ENCODE measurements at places on chromosomes 3 and 15.

DNA sequence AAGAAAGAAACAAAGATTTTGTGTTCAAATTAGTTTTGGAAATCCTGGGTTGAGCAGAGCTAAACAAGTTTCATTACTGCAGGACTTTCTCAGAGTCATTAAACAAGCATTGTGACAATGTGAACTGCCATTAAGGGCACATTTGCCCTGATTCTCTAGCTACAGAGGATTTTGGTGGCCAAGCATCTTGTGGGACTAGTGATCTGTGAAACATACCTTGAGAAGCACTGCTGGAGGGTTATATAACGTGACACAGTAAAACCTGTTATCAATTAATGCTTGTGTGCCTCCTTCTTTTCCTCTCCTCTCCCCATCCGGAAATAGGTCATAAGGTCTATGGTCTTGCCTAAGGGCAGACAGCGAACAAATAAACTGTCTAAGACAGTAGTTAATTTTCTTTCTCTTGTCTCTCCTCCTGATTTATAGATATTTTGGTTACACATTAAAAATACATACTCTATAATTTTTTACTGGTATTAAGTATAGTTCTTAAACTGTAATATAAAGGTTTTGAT, 167.3 kb upstream of the NANOGP8 start:
- DNase-seq: no peak

DNA sequence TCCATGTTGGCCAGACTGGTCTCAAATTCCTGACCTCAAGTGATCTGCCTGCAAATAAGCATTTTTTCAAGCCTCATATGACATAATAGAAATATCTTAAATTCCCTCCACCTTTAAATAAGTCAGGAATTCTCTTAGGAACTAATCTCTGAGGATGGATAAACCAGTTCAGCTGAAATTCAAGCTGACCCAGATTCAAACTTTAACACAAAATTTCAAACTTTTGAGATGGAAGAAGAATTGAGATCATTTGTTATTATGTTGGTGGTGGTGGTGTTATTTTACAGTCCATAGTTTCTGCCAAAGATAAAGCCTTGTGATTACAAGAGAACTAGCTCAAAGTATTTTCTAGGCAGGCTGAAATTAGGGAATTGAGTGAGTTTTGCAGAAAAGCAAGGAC, 85.5 kb downstream of the SSR3 start:
- no peak for DNase-seq

GRCh38 chr15:68389936-68390817, 41.8 kb downstream of the ITGA11 start:
- DNase-seq: no peak

DNA sequence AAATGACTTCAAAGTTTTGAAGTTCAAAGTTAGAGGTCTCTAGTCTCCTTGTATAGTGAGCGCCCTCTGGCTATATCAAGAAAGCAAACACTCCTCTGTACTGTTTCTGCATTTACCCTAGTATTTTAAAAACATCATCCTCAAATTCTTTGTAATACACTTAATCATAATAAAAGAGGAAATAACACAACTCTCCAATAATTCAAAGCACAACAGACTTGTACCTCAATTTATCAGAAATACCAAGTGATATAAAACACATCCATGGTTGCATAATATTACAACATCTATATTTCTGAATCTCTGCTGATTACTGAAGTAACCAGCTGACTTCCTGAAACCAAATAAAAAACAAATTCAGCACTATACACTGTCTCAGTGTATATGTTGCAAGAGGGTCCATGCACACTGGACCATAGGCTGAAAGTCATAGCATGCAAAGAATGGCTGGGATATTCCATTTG, 12.5 kb downstream of the PLOD2 start:
- DNase-seq: no peak

- DNase-seq: no peak
Observed at GRCh38 chr15:83327041-83327440, 42.6 kb upstream of the BNC1 start.

- DNase-seq: no peak
Observed at GRCh38 chr3:42224658-42225421, 41.1 kb downstream of the CCK start.

GRCh38 chr3:179016979-179017670, 54.5 kb downstream of the ZMAT3 start:
- no peak for DNase-seq

DNA sequence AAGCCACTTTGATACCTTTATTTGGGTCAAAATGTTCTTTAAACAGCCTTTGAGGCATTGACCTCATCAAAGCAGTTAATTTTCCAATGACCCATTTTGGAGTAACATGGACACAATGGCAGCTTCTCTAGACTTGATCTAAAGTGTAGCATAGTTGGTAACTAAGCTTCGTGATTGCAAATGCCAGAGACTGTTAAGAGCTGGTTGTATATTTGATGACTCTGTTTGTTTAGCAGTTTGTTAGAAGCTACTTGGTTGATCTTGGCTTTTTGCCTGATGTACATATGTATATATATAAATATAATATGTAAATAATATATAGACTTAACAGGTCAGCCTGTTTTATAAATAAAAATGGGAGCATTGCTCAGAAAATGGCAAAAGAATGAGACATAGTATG, 68.4 kb downstream of the MITF start:
- no peak for DNase-seq

DNA sequence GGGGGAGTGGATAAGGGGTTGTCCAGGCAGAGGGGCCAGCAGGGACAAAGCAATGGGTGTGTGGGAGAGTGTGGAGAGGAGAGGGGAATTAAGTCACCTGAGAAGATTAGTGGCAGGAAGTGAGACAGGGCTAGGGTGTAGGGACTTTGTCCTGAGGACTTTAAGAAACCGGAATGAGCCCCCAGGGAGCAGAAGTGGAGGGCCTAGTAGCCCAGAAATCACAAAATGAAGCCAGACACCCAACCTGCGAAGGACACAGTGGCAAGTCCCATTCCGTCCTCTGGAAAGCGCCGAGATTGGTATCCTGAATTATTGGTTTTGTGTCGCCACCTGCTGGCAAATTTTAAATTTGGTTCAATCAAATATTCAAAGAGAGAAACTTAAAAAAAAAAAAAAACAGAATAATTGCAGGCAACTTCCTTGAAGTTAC, 78.0 kb upstream of the SLC25A36 start:
- DNase-seq: peak; percentile 4

DNA sequence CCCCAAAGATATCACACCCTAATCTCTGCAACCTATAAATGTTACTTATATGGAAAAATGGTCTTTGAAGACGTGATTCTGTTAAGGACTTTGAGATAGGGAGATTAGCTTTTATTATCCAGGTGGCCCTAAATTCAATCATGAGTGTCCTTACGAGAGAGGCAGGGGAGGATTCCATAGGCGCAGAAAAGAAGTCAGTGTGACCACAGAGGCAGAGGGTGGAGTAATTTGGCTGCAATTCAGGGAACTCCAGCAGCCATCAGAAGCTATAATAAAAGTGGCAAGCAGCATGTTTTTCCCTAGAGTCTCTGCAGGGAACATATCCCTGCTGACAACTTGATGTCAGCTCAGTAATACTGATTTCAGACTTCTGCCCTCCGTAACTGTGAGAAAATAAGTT, 315.2 kb upstream of the ROBO2 start:
- DNase-seq: no peak

DNA sequence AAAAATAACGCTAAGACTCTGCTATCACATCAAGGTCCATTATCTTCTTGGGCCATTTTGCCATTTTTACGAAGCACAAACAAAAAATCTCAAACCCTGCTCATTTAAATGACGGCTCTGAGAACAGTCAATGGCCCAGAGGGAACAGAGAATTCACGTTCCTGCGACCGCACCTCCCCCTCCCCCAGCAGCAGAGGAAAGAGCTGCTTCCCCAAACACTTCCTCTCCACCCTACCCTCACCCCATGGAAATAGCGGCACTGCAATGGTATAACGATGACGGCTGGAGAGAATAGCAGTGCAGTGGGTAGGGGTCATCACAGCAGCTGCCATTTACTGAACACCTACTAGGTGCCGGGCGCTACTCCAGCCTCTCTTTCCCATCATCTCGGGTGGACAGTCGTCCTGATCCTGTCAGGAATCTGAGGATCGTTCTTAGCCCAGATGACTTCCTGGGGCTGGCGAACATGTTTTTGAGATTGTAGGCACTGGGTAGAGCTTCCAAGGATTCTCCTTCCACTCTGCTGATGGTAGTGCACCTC, 113.3 kb downstream of the IQSEC1 start:
- DNase-seq: no peak

DNA sequence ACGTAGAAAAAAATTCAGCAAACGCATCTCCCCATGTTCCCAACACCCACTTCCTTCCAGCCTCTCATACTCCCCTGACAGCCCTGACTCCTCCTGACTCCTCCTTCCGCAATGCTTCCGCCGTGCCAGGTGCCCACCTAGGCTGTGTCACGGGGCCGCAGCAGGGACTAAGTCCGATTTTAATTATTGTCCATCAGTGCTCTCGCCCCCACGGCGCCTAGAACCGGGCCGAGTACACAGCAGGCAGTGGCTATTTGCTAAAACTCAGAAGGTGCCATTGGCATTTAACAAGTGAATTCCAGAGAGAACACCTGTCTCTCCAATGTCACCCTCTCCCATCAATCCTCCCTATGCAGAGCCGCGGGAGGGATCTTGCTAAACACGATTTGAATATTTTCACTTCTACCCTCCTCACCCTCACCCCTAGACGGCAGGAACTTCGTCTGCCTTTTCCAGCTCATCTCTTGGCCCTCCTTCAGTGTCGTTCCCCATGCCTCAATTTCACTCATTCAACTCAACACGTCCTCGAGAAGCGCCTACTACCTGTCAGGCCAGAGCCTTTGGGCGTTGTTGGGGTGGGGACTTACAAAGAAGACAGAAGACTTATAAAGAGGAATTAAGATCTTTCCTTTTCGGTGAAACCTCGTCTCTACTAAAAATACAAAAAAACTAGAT, 11.5 kb upstream of the SHF start:
- no peak for DNase-seq
